Stimulated activated effector memory CD8-positive, alpha-beta T cell treated with anti-CD3 and anti-CD28 coated beads, Interleukin-12 subunit alpha, Interleukin-12 subunit beta, amount 100 ng/mL, for 72 hours (primary cell): ENCODE measurements at places on chromosomes 1 and 21.

DNA sequence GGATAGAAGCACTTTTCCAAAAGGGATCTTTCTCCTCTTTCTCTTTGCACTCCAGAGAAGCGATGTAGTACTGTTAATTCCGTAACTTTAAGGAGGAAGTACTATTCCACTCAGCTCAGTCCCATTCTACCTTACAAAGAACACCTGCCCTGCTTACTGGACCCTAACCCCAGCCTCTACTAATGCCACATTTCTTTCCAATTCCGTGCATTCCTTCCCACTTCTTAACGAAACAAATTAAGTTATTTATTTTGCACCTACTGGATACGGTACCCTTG is 511 bp downstream of the NDC1 start:
- DNase-seq: no peak

DNA sequence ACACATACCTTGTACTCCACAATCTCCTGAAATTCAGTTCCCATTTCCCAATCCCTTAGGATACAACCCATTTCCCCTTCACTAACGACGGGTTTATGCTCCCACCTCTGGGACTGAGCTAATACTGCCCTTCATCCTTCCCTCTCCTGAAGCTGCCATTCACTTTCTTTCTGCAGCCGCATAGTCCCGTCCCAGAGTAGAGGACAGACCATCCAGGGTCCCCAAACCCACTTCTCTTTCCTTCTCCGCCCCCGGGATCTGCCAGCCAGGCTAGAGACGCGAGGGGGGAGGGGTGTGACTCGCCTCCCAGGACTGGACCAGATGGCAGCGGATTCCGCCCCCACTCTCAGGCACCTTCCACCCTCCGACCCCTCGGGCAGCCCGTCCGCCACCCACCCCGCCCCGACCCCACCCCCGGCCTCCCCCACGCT is 679 bp downstream of the ABL2 start:
- peak; percentile 69 for DNase-seq

- no peak for DNase-seq
Observed at GRCh38 chr1:172960454-172961208, 90.1 kb downstream of the TNFSF18 start.

DNA sequence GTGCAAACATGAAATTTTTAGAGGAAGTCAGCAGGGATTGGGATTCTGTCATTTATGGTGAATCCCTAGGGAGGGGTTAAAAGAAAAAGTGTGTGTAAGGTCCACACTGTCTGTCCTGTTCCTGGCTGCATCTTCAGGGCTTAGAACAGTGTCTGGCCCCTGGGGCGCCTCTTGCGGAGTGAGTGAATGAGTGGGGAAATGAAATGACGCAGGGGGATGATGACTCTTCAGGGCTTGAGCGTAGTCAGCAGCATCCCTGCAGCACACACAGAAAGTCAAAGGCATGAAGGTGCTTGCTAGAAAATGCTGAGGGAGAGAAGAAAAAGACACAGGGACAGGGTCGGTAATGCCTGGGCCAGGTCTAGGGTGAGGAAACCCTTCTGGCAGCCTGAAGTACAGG is 57.8 kb downstream of the PGBD5 start:
- no peak for DNase-seq
